ENCODE measurements at places on chromosomes 3 and 15.
A peak's percentile ranks its signal among the peaks of the same experiment; 100 is the strongest.

GRCh38 chr3:102718651-102719050, 283.8 kb downstream of the ZPLD1 start:
- DNase-seq: no peak

GRCh38 chr3:161552984-161553560, 56.5 kb downstream of the OTOL1 start:
- DNase-seq: no peak

DNA sequence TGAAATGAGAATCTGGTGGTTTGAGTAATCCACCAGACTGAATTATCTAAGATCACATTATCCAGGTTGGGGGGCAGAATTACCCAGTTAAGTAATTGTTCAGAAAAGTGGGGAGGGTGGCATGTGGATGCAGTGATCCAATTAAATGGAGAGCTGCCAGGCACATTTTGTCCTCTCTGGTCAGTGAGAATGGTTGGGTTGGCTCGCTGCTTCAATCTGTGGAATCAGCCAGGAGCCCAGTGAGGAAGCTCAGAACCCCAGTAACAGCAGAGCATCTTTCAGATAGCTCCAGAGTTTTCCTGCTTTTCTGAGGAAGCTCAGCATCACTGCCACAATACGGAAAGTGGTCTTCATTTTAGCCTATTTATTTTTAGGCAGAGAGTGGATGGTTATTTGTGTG, 6.4 kb upstream of the EXOG start:
- DNase-seq: no peak

- DNase-seq: no peak
These were observed 4.0 kb upstream of the GBE1 start for GRCh38 chr3:81765400-81765799.

- DNase-seq: no peak
These were observed 6.6 kb upstream of the ADGRG7 start for GRCh38 chr3:100602506-100603444.

DNA sequence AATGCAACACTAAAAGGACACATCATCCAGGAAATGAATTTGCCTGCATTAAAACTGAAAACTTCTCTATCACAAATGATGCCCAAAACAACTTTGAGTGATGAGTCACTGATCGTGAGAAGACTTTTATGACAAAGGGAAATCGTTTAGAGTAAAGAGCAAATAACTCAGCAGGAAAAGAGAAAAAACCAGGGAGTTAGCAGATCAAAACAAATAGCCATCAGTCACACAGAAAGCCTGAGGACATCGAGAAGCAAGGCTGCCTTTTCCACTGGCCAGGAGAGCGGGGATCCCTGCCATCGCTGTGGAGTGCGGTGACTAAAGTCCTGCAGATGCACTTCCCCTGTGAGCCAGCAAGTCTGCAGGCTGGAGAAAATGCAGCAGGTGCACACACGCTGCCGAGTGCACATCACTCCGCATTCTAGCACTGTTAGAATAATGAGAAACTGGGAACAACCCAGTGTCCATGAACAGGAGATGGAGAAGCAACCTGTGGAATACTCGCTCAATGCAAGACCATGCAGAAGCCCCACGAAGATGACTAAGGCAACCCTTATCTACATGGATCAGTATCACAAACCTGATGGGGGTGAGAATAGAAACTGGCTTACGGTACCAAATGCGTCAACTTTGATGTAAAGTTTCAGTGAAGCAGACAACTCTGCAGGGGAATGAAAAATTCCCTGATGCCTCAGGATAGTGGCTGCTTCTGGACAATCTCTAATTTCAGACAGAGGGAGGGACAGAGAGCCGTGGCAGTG, 86.4 kb downstream of the NSMCE3 start:
- no peak for DNase-seq

- no peak for DNase-seq
These were observed 25.0 kb downstream of the IRAK2 start for GRCh38 chr3:10189557-10190354.

- no peak for DNase-seq
These were observed 94.3 kb downstream of the UACA start for GRCh38 chr15:70669006-70669602.

DNA sequence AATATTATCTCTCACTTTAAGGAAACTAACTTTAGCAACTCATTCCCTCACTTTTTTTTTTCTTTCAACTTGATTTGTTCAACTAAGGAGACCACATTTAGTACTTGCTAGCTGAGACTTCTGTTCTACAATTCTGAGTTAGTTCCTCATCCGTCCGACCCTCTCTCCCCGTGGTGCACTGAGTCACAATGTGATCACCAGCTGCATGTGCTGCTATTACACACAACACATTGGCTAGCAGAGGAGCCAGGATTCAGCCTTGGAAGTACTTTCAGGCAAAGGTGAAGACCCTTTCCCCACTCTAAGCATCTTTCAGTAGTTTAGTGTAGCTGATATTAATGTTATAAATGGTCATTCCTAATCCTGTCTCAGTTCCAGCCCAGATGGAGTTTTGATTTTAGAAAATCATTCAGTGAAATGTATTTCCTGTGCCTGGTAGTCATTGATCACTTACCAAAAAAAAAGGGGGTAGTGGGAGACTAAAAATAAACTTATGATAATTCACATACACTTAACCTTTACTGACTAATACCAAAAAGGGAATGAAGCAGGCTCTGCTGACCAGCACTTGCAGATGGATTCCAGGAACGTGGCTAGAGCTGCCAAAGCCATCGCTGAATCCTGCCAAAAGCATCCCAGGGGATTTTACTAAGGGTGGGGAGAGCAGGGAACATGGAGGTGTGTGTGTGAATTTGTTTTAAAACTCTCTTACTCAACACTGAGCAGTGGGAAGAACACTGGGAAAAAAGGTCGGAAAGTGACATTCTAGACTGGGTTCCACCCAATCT, 424.8 kb downstream of the LPP start:
- no peak for DNase-seq

DNA sequence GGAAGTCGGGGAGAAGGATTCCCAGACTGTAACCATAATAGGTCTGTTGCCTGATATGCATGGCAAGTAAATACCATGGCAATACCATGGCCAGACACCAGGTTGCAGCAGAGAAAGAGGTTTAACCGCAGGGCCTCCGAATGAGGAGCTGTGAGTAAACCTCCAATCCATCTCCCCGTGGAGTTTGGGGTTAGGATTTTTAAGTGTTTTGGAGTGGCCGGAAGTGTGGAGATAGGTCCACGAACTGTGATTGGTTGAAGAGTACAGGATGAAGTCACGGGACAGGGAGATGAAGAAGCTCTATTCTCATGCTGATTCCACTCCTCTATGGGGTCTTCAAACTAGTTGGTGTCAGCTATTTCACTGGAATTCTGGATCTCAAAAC, 127.9 kb downstream of the ST8SIA2 start:
- peak; percentile 4 for DNase-seq

DNA sequence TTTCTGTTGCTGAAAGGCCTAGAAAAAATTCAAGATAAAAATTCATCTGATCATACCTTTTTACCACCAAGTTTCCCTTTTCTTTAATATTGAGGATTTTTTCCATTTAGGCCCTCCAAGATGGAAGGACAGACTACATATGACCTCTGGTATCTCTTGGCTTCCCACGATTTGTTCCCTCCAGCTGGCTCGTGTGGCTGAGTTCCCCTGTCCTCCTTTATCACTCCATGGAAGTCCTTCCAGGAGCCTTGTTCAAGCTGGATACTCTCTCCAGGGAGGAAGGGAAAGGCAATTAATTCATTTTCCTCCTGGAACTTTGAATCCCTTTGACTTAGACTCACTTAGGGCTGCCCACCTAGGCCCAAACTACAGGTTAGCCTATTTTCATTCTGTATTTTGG, 110.6 kb downstream of the CFAP44 start:
- DNase-seq: no peak

DNA sequence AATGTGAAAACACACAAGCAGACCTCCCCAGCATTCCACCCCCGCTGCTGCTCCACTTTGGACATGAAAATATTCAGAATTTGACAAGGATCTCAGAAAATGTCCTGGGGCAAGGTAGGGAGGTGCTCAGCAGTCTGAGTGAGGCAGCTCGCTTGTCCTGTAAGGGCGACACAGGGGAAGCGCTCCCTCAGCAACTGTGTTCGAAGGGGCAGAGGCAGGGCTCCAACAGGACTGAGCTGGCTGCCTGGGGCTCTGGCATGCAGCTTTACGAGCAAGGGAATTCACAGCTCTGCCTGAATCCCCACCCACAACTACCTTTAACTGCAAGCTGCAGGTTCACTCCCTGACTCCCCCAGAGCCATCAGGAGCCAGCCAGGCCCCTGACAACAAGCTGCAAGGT, 287.0 kb upstream of the LYSMD4 start:
- DNase-seq: no peak

GRCh38 chr3:29649815-29650547, 369.1 kb downstream of the RBMS3 start:
- no peak for DNase-seq
